Activated CD8-positive, alpha-beta memory T cell treated with anti-CD3 and anti-CD28 coated beads, Interleukin-2, amount 50 U/mL, for 4 hours (primary cell): ENCODE measurements at places on chromosomes 1 and 21.

- no peak for DNase-seq
These were observed 406 bp downstream of the NME7 start for GRCh38 chr1:169367096-169367685.

GRCh38 chr1:151540982-151541377, 871 bp downstream of the TUFT1 start:
- DNase-seq, result no peak

DNA sequence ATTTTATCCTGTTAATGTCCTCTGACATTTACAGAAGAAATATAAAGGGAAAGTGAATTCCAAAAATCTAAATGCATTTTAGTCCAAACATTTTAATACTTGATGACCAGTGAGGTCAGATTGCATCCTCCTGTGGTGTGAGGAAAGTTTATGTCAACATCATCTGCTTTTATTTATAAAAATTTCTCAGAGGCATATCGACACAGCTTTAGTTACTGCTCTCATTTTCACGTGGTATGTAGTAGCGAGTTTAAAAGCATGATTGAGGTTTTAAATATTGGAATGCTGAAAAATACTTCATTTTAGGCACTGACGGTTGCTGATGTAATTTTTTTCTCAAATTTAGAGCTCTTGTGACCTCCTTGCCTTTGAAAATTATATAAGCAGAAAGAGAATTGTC, 234.8 kb downstream of the HMCN1 start:
- no peak for DNase-seq

DNA sequence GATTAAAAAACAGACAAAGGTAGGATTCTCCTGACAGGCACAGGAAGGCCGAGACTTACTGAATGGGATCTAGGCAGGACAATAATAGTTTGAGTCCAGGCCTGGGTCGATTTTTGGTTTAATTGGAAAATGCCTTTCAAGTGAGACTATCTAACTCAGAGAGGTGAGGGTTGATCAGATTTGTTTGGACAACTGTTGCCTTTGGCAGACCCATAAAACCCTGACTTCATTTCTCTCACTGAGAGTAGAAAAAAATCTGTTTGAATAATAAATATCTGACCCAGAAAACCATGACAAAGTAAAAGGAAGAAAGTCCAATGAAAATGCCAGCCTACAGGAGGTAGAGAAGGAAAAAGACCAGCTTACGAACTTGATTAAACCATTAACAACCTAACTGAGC, 12.3 kb upstream of the SLC30A10 start:
- no peak for DNase-seq

DNA sequence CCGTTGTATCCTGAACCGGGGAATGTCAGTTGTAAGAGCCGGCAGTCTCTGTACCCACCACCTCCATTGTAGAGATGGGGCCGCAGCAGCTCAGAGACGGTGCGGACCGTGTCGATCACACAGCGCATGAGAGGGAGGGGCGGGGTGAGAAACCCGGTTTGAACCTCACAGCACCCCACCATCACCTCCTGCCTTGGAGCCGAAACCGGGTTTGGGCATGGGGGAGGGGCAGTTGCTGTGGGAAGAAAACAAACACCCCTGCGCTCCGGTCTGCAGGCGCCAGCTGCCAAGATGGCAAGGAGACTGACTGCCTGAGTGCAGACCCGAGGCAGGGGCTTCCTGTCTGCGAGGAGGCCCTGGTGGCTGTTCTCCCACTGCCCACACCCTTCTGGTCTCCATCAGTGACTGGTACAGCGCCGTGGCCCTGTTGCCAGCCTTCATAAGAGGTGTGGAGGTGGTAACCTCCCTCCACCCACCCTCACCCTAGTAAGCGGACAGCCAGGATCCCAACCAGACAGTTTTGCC, 69.2 kb upstream of the SSBP3 start:
- peak; percentile 45 for DNase-seq

- no peak for DNase-seq
These were observed 80.5 kb downstream of the FNBP1L start for GRCh38 chr1:93528412-93528811.

DNA sequence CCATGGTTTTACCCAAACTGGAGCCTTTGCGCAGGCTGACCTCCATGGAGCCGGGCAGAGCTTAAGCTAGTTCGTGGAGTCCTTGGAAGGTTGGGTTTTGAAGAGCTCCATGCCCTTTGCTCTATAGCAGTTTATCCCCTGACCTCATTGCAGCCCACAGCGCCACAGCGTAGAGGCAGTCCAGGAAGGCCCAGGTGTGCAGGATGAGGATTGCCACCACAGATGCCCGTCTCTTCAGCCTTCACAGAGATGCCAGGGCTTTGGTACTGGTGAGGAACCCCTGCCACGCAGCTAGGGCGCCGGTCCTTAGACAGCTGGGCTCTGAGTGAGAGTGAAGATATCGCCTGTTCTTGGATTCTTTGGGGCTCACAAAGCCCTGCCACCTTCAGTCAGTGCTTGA, 138.6 kb downstream of the PEX14 start:
- DNase-seq, result no peak

DNA sequence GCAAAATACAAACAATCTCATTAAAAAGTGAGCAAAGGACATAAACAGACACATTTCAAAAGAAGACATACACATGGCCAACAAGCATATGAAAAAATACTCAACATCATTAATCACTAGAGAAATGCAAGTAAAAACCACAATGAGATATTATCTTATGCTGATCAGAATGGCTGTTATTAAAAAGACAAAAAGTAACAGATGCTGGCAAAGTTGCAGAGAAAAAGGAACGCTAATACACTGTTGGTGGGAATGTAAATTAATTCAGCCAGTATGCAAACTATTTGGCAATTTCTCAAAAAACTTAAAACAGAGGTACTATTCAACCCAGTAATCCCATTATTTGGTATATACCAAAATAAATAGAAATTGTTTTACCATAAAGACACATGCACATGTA, 32.2 kb upstream of the TNFSF18 start:
- no peak for DNase-seq

GRCh38 chr1:24048205-24048869, 63.6 kb downstream of the MYOM3 start:
- DNase-seq, result no peak

DNA sequence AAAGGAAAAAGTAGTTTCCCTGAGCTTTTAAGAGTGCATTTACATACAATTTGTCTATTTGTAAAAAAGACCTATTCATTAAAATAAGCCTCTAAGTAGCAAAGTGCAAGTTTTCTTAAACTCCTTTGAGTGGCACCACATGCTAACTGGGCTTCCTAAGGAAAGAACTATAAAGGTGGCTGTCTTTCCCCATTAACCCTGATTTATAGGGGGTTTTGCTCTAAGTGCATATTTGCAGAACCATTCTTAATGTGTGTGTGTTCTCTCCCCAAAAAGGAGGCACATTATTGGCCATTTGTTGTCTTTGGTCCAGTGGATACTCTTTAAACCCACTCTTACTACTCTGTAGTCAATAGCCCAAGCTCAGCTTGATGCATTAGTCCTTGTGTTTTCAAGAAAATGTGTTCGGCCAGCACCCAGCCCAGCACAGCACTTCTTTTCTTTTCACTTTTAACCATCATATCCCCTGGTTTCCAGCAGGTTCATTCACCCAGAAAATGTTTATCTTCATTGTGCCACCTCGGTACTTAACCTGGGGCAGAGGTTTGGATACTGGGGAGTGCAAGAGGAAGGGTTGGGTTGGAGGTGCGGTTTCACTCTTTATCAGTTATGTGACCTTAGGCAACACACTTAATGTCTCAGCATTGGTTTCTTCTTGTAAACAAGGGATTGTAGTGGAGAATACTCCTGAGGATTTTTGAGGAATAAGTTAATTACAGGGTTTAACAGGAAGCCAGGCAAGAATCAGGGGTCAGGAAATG, 161.9 kb upstream of the UBE2U start:
- no peak for DNase-seq

DNA sequence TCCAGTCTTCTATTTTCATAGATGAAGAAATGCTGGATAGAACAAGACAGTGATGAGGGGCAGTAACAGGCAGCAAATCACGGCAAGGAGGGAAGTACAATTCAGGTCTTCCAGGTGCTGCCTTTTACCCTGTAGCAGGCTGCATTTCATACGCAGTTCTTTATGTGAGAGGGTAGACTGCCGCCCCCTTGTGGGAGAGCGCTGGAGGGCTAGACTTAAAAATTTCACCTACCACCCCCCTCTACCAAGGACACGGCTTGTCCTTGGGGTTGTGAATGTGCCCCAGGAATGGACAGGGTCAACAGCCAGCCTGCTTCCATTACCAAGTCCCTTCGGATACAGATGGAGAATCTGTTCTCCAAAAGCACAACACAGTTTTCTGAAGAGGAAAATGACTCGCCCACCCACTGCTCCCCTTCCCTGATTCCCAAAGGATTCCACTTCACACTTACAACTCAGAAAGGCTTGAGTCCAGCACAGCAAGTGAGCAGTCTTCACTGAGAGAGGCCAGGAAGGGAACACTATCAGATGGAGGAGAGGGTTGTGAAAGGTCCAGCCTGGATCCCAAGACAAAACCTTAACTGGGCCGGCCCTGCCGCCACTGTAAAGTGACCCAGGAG, 7.4 kb downstream of the WDR77 start:
- DNase-seq, result peak; percentile 65

DNA sequence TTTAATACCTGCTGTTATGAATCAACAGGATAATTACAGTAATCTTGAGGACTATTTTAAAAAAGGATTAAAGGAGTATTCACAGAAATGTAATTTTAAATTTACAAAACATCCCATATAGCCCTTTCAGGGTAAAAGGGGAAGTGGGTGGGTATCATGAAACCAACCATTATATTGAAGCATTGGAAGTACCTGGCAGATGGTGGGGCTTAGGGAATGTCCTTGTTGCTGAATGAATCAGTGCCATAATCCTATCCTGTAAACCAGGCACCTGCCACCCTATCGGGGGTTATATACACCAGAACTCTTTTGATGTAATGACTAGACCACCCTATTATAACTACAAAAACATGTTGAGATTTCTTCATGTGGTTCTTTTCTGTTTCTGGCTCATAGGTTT, 30.4 kb downstream of the CDC14A start:
- DNase-seq, result no peak

GRCh38 chr1:48772211-48772610, 4.5 kb downstream of the BEND5 start:
- no peak for DNase-seq

DNA sequence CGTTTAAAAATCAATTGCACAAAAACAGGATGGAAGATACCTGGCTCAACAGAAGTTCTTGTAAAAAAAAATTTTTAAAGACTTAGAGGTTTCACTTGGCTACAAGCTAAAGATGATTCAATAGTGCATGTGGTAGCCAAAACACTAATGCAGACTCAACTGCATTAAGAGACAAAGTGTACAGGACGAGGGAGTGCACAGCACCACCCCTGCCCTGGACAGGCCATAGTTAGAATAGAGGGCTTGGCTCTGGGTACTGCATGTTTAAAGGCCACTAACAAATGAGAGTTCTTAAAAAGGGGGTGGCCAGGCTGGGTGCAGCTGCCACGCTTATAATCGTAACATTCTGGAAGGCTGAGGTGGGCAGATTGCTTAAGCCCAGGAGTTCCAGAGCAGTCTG, 7.9 kb downstream of the ACKR1 start:
- DNase-seq, result no peak

DNA sequence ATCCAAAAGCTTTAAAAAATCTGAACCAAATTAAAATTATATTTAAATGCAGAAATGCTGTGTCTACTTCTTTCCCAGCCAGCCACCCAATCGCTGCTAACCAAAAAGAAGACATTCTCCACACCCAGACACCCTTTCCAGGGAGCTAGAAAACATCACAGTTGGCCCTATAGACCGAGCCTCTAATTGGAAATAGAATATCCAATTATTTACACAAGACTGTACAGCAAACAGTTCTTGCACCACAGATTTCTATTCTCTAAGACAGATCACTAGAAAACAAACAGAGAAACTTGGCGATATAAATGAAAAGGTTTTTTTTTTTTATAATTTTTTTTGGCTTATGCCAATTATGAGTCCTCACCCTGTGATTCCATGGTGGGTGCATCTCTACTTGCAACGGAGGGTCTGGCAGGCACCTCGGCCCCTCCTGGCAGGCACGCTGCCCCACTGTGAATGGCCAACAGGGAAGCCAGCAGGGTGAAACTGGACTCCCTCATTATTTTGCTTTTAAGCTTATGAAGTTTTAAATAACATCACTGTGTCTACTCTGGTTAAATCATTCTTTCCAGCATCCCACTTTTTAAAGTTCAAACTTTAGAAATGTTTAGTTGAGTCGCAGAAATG, 29.2 kb downstream of the BCAR3 start:
- DNase-seq, result no peak

DNA sequence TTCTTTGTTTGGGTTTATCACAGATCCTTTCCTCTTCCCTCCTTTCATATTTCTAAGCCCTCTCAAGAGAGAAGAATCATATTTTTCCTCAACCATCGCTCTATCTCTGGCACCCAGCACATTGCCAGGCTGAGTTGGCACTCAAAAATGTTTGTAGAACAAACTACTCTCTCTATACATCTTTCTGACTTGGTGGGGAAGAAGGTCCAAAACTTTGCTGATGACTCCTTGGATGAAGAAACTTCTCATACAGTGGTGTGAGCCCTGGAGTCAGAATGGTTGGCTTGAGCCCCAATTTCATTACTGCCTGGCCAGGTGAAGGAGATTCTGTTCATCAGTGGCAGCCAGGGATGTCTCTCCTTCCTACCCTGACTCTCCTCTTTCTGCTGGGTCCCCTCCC, 11.9 kb downstream of the ALX3 start:
- DNase-seq, result no peak

DNA sequence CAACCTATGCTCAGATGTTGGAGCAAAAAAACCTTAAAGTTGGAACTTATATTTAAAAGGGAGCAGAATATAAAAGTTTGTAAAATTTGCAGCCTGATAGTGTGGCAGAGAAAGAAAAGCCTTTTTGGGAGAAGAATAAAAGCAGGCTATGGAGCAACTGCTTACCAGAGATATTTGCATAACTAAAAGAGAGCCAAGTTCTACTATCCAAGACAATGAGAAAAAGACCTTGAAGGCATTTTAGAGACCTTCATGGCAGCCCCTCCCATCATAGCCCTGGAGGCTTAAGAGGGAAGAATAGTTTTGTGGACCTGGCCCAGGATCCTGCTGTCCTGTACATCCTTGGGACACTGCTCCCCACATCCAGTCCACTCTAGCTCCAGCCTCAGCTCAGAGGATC, 312.5 kb upstream of the ZRANB2 start:
- DNase-seq, result no peak

- DNase-seq, result no peak
These were observed 402.6 kb downstream of the TTLL7 start for GRCh38 chr1:83596331-83596730.

DNA sequence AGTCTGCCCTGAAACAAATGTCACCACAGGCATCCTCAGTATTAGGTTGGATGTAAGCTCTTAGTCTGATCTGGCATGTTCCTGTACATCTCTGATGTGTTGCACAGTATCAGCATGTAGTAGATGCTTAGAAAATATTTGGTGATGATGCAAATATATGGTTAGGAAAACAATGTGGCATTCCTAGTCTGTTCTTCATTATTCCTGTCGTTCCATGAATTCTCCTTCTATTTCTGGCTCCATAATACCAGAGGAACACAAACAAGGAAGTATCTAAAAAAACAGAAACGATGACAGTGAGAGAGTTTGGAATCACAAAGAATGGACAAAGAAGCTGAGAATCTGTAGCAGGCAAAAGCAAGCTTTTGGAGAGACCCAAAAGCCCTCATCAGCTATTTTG, 236.6 kb downstream of the HHAT start:
- no peak for DNase-seq
